Lung (tissue), 17 donors: ENCODE measurements at places on chromosomes 13 and 19. TPM values are rescaled to one million over a fixed set of nuclear protein-coding genes. Genes with fewer than 3 reads are reported as not detected.

DNA sequence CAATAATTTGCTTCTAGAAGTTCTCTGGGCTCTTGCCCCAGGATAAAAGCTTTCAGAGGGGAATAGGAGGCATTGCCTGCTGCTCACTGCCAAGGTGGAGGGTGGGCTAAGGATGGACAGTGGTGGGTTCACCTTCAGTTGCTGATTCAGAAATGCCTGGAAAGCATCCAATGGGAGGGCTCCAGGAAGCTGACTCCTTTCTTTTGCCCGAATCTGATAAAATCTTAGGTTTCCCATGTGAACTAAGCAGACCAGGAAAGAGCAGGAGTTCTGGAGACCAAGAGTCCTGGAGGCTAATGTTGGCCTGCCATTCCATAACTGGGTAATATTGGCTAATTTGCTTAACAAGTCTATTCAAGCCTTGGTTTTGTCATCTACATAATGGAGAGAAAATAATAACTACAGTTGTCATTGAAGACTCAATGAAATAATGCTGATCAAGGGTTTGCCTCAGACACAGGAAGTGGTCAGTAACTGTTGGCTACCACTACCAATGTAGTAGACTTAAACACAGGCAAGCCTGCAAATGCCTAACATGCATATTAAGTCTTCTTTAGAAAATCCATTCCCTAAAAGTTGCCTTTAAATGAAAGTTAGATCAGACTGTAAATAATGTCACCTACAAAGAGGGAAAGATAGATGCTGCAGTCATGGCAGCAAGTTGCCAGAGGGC lies 528.4 kb upstream of the NBEA start:
- no peak overlapping the region for H3K4me3 ChIP-seq
- H3K36me3 ChIP-seq = no peaks in the 10 kb centered on the region
- no peaks in the 10 kb centered on the region for H3K4me1 ChIP-seq
- DNase-seq = no peak

- H3K4me1 ChIP-seq = peaks cover 25% of the 10 kb centered on the region
- DNase-seq = no peak
- H3K36me3 ChIP-seq = no peaks in the 10 kb centered on the region
These were observed 20.2 kb downstream of the MED26 start for GRCh38 chr19:16607819-16608218.

- H3K4me1 ChIP-seq = peaks cover 69% of the 10 kb centered on the region
These were observed 4.8 kb downstream of the MKNK2 start for GRCh38 chr19:2046046-2046907.

DNA sequence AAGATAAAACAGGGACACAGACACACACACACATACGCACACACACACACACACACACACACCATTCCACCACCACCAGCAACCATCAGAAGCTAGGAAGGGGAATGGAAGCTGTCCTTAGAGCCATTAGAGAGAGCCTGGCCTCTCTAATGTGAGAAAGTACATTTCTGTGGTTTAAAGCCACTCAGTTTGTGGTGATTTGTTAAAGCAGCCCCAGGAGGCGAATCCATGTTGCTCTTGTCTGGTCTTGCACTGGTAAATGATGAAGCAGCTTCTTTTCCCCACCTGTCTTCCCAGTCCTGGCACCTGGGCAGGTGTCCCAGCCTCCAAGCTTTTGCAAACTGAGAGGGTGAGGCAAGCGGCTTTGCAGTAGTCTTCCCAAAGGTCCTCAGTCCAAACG lies 118.9 kb upstream of the KL start:
- no peak overlapping the region for H3K4me3 ChIP-seq
- no peaks in the 10 kb centered on the region for H3K4me1 ChIP-seq
- no peaks in the 10 kb centered on the region for H3K27me3 ChIP-seq
- no peaks in the 10 kb centered on the region for H3K36me3 ChIP-seq
- H3K27ac ChIP-seq = no peak overlapping the region

- no peaks in the 10 kb centered on the region for H3K27me3 ChIP-seq
- H3K36me3 ChIP-seq = no peaks in the 10 kb centered on the region
- no peak overlapping the region for H3K4me3 ChIP-seq
- peaks cover 12% of the 10 kb centered on the region for H3K4me1 ChIP-seq
- no peak overlapping the region for H3K27ac ChIP-seq
- no peak for DNase-seq
These were observed 2.9 kb downstream of the CCDC159 start for GRCh38 chr19:11349171-11349570.

GRCh38 chr19:56159009-56159559 lies 16.7 kb upstream of the GALP start:
- H3K36me3 ChIP-seq = peaks cover 5% of the 10 kb centered on the region
- H3K27me3 ChIP-seq = no peaks in the 10 kb centered on the region
- H3K27ac ChIP-seq = no peak overlapping the region
- DNase-seq = no peak
- H3K4me3 ChIP-seq = no peak overlapping the region

- peak; percentile 49 for DNase-seq
- peaks cover 49% of the 10 kb centered on the region for H3K4me1 ChIP-seq
- no peaks in the 10 kb centered on the region for H3K36me3 ChIP-seq
- no peaks in the 10 kb centered on the region for H3K27me3 ChIP-seq
- no peak overlapping the region for H3K27ac ChIP-seq
These were observed 16.8 kb downstream of the POLR1D start for GRCh38 chr13:27638521-27638920.

DNA sequence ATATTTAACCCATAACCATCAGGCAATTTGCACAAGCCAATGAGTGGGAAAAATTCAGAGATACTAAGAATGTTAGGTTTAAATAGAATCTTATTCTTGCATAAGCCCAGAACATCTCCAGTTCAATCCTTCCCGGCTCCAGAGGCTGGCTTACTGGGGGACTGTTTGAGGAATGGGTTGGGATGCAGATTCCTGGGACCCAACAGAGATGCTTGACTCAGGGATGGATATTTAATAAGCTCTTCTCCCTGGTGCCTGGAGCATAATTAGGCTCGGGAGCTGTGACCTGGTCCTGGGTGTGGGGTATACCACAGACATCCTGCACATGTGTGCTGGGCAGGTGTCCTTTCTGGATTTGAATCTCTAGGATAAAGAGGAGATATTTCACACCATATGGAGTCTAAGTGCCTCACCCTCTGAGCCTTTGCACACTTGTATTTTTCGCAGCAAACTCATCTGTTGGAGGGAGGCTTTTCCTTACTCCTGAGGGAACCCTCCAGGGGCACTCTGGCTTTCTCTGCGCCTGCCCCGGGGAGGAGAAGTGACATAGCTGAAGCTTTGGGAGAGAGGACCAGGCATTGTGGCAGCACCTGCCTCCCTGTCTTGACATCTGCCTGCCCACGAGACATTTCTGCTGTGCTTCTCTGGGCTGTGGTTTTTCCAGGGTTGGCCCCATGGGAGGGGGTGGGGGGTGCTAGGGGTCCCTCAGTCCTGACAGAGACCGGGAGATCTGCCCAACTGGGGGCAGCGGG lies 36.1 kb upstream of the ANKRD10 start:
- no peak overlapping the region for H3K4me3 ChIP-seq
- no peaks in the 10 kb centered on the region for H3K36me3 ChIP-seq
- no peak for DNase-seq
- H3K27ac ChIP-seq = no peak overlapping the region
- H3K4me1 ChIP-seq = no peaks in the 10 kb centered on the region
- H3K27me3 ChIP-seq = no peaks in the 10 kb centered on the region

Gene DACH1
- 5.4 TPM for total RNA-seq

Gene MAMSTR
- total RNA-seq = 1.5 TPM

Gene ABHD8
- 23.0 TPM for total RNA-seq

DNA sequence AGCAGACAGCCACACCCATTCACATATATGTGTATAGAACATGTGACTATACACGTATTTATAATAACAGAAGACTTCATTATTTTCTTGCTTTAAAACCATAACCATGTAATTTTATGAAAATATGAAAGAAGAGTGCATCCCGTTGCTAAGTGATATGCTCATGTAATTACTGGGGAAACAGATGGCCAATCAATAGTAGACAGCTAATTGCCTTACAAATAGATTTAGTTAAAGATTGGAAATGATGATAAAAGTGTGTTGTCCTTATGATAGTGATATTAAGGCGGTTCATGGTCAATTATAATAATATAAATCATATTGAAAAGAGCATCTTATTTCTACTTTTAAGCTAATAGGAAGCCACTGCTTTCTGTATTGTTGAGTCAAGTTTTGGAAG lies 95.9 kb downstream of the RFC3 start:
- H3K4me1 ChIP-seq = peaks cover 8% of the 10 kb centered on the region
- H3K36me3 ChIP-seq = no peaks in the 10 kb centered on the region
- no peaks in the 10 kb centered on the region for H3K27me3 ChIP-seq
- H3K27ac ChIP-seq = no peak overlapping the region
- DNase-seq = no peak

GRCh38 chr13:113771709-113772331 lies 12.8 kb downstream of the TMEM255B start:
- no peak overlapping the region for H3K27ac ChIP-seq
- no peaks in the 10 kb centered on the region for H3K27me3 ChIP-seq
- no peaks in the 10 kb centered on the region for H3K36me3 ChIP-seq
- H3K4me3 ChIP-seq = no peak overlapping the region

Gene ZNF135
- total RNA-seq = 4.6 TPM
